Left renal pelvis (tissue), 4 donors: ENCODE measurements at places on chromosomes 3 and 15.

DNA sequence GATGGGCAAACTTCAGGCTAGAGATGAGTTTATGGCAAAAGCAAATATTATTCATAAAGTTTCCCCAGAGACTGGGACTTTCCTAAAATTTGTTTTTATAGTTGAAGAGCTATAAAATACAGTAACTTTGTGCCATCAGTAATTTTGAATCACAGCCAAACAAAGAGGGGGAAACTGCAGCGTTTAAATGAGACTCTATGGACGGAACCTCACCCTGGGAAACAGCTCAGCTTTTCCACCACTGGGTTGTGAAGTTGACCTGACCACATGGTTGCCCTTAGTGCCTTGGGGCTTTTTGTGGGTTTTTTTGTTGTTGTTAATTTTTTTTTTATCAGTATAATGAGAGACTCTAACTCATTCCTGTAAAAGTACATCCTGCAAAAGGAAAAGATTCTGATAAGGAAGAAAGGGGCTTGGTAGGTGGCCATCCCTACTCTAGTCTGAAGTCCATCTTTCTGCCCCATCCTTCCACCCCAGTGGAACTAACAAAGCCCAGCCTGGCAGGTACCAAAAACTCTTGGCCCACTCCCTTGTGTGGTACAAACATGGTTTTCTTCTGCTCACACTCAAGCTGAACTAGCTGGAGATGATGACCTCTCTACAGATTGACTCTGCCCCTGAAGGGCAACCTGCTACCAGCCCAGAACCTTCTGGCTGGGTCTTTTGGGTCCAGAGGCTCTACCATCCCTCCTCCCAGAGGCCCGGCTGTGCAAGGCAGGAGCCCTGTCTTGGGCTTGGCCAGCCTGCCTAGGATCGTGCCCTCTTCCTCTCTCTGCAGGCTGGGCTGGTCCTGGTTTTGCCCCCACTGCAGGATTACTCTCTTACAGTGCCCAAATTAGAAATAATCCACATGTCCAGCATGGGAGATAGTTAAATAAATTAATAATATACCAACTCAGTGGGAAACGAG is 41.2 kb downstream of the RLBP1 start:
- DNase-seq, result no peak

GRCh38 chr3:95539950-95540483 is 1274.4 kb upstream of the EPHA6 start:
- DNase-seq, result no peak

DNA sequence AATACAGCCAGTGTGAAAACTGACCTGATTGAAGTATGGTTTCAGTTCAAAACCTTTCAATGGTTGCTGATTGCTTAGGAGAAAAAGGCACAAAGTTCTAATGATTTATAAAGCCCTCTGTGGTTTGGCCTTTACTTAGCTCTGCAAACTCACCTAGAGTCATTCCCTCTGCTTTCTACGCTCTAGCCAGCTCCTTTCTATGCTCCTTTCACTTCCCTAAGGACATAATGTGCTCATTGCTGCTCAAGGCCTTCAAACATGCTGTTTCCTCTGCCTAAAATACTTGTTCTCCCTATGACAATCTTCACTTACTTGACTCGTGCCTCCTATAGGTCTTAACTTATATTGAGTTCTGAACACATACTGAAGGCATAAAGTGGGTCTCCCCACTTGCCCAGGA is 19.0 kb downstream of the RPL39L start:
- DNase-seq, result no peak

DNA sequence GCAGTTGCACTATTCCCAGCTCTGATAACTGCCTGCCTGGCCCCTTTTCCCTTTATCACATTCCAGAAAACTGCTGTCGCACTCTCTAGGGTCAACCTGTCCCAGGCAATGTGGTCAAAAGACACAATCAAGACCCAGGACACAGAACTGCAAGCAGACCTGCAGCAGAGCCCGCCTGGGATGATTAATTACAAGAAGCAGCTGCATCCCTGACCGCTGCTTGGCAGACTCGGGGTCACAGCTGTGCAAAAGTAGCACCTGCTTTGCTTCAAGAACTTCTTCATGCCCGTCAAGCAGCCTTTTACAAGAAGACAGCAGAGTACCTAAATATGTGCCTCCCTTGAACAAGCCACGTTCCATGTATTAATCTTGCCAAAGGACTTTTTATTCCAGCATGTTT is 120.0 kb upstream of the ST8SIA2 start:
- no peak for DNase-seq

GRCh38 chr3:105938806-105939205 is 70.0 kb upstream of the CBLB start:
- DNase-seq, result no peak

DNA sequence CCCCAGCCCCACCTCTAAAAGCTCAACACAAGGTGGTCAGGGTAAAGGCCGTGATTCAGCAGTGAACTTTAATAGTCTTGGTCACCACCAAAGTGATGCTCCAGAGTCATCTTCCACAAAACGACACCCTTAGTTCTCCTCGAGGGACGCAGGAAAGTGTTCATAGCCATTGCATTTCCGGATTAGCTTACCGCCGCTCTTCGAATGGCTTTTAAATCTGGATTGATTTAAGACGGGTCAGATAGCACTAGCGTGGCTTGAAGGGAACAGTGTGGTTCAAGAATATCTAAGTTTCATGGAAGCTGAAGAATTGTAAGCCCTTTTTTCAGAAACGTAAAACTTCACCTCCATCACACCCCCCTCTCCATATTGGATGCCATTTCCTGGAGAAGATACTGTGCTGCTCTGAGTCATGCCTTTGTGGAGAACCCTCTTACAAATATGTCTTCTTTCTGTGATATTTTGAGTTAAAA is 829 bp downstream of the RNF7 start:
- peak; percentile 18 for DNase-seq

DNA sequence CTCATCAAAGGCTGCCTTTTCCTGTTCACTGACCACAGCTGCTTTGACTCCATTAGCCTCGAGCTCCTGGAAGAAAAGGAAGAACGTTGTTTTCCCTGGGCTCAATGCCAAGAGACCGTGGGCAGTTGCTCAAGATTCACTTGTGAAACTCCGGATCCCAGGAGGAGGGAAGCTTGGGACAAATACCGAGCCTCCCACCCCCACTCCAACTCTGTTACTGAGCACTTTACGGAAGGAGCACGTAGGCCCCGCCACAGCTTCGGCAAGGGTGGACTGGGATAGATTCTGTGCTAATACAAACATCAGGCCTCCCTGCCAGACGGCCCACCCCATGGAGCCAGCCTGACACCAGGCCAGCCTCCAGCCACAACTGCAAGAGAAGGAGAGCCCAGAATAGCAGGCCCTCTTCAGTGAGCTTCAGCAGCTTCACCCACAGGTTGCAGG is 10.8 kb upstream of the FANCD2 start:
- DNase-seq, result peak; percentile 48

GRCh38 chr3:46423588-46423987 is 16.5 kb downstream of the CCRL2 start:
- no peak for DNase-seq

DNA sequence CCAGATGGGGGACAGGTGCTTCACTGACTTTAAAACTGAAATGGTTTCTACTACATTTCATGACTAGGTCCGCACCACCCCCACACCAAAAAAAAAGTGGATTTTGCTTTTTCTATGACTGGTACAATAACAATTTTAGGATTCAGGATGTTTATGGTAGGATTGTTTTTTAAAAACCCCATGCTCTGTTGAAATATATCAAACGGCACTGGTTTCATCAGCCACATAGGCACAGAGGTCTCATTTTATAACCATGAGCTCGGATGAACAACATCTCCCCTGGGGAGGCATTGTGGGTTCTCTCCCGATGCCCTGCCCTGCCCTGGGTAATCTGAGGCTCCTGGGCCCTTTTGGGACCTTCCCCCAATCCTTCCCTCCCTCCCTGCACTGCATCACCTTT is 202.7 kb upstream of the KBTBD8 start:
- DNase-seq, result no peak

- DNase-seq, result no peak
These were observed 275.3 kb downstream of the UACA start for GRCh38 chr15:70488002-70488605.

DNA sequence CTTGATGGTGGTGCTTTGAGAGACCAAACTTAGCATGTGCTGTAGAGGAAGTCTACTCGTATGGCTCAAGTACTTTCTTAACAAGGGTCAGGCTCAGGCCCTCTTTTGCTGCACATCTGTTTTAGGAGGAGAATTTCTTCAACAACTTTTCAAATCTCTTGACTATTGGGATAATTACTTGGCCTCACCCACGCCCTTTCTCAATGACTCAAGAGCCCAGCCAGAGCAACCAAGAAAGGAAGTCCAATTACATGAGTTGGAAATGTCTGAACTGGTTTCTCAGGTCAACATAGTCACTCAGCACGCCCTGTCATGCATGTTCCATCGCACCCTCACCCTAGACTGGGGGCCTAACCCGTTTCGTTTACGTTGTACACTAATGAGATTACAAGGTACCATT is 44.8 kb upstream of the UMPS start:
- no peak for DNase-seq

DNA sequence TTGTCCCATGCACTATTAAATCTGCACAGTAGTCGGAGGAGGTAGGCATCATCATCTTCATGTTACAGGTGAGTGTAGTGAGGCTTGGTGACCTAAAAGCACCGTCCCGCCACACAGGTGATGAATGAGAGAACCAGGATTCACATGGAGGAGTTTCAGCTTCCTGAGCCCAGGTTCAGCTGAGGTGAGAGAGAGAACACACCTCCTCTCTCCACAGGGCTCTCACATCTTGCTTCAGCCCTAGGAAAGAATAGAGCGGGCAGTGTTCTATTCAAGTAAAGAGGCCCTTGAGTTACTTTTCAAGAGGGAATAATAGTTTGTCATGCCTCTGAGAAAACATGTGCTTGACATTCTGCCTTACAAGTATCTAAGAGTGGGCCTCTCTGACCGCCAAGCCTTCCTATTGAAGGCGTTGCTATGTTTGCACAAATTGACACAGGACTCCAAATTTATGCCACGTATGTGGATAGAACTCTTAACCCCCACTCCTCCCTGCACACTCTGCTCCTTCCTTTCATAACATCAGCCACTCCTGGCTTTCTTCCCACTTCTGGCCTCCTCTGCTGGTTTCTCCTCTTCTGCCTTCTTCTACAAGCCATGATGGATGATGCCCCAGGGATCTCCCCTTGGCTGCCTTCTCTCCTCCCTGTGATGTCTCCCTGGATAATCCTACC is 138.3 kb upstream of the ABHD17C start:
- DNase-seq, result no peak

- no peak for DNase-seq
These were observed 12.0 kb downstream of the ALDH1A2 start for GRCh38 chr15:58053315-58054153.

DNA sequence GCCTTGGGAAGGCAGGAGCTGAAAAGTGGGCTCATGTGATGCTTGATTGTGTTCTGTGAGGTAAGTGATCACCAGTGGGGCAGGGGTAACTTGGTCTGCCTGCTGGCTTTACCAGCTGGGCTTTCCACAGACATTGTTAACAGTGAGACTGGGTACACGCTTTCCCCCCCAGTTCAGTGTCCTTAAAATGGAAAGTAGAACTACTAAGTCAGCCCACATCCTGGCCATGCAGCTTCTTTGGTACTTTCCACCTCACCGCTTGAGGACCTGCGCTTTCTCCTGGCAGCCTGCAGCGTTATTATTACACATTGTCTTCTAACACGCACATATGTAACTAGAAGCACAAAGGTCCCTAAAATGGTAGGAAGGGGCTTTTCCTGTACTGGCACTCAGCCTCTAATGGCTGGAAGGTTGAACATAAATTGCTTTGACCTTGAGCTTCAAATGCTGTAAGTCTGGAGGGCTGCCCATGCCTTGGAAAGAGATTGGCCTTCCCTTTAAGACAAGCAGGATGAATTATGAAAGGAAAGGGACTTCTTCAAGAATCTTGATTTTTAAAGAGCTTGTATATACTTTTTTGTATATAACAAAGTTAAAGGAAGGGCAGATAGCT is 216.1 kb upstream of the ROPN1 start:
- no peak for DNase-seq

DNA sequence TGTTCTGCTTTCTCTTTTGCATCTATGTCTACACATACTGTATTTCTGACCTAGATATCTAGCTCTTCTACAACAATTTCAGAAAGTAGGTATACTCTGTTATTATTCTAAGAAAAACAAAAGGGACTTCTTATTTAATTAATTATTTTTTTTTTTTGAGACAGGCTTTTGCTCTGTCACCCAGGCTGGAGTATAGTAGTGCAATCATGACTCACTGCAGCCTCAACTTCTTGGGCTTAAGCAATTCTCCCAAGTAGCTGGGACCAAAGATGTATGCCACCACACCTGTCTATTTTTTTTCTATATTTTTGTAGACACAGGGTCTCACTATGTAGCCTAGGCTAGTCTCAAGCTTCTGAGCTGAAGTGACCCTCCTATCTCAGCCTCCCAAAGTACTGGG is 130.6 kb downstream of the MBNL1 start:
- no peak for DNase-seq

GRCh38 chr3:131812433-131812832 is 222.4 kb downstream of the CPNE4 start:
- no peak for DNase-seq

DNA sequence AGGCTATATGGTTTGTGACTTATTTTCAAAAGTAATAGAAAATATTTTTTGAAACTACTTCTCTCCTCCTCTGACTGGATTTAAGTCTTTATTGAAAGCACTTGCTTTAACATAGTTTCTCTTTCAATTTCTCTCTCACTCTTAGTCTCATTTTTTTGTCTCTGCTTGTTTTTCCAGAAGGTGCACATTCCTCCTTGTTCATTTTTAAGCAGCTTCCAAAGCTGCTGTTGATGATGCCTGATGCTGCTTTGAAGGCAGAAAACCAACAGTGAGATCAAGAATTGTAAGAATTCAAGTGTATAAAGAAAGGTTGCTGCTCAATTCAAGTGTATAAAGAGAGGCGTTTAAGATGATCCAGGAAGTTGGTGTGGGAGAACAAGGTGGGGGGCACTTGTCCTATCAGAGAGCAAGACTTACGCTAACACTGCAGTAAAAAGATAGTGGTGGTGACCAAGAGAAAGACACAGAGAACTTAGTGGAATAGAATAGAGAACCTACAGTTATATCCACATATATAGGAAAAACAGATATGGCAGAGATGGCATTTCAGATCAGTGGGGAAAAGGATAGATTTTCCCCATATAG is 12.1 kb downstream of the NR2C2 start:
- no peak for DNase-seq

GRCh38 chr3:34132069-34132692 is 333.8 kb downstream of the PDCD6IP start:
- no peak for DNase-seq

GRCh38 chr3:115445559-115445958 is 177.8 kb upstream of the GAP43 start:
- no peak for DNase-seq

- DNase-seq, result no peak
These were observed 291.1 kb downstream of the CHL1 start for GRCh38 chr3:487614-488013.

GRCh38 chr3:147662705-147663104 is 253.5 kb downstream of the ZIC1 start:
- DNase-seq, result no peak

DNA sequence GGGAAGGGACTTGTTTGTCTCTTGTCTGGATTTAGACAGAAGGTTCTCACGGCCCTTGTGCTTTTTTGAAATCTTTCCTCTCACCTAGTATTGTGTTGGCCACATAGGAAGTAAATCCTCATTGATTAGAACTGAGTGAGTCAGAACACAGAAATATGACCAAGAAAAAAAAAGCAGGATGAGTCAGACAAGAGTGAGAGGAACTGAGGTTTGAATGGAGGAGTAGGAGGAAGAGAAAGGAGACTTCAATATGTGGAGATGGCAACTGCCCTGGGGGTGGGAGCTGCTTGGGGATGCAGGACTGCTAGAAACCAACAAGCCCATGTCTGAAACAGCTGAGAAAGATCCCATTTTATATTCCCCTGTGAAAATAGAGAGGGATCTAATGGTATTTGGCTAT is 194.1 kb upstream of the ZBTB20 start:
- no peak for DNase-seq
